ENCODE measurements at places on chromosomes 3 and 15.

GRCh38 chr3:52696830-52697631 lies 8.6 kb downstream of the GLT8D1 start:
- DNase-seq = no peak

DNA sequence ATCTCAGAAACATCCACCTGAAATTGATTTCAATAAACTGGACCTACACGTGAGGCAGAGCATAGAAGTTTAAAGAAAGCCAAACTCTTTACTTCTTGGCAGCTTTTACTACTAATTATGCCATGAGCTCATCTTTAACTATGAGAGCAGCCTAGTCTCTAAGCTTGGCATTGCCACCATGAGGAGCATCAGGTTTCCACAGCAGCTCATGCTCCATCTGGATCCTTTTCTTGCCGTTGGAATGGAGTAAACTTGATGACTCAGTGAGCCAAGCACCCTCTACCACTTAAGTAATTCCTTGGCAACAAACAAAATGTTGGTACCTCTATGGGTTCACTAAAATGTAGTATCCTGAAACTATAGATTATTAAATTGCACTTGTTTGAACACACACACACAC lies 583.2 kb downstream of the EPHA3 start:
- no peak for DNase-seq

- no peak for DNase-seq
These were observed 35.2 kb upstream of the SMAD3 start for GRCh38 chr15:67030036-67030762.

- no peak for DNase-seq
These were observed 122.3 kb downstream of the ATP1B3 start for GRCh38 chr3:141998669-141999290.

DNA sequence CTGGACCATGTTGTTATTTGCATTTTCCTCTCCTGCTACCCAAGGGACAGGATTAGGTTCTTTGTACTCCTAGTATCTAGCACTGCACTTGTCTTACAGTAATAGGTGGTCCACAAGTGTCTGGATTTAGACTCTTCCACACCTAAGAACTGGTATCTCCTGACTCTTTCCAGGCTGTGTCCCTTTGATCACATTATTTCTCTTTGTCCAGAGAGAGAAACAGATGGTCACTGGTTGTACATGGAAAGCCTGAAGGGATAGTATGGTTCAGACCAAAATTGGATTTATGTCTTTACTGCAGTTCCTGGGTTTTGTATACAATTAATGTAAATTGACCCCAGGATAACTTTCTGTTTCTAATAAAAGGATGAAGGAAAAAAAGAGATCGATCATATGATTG lies 64.0 kb downstream of the PDE8A start:
- DNase-seq = no peak

Measured in activated B cell treated with CpG ODN at 0.5 μM for 24 hours (primary cell).